Stimulated activated naive CD8-positive, alpha-beta T cell treated with anti-CD3 and anti-CD28 coated beads, Interleukin-15, amount 100 ng/mL, for 72 hours (primary cell): ENCODE measurements at places on chromosomes 5 and 9.

DNA sequence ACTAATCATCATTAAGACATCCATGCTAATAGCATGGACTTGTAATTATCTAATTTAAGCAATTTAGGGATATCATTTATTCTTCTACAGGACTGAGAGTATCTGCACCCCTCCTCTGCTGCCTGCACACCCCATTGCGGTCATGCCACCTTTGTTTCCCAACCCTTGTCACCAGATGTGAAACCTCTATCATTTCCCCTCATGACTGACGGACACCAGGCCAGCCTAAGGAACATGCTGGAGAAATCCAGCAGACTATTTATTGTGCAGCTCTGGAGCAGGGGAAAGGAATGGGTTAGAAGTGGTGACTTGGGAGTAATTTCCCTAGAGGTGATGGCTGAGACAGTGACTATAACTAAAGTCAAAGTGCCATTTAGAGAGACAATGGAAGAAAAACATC lies 40.7 kb downstream of the UGCG start:
- DNase-seq, result no peak

DNA sequence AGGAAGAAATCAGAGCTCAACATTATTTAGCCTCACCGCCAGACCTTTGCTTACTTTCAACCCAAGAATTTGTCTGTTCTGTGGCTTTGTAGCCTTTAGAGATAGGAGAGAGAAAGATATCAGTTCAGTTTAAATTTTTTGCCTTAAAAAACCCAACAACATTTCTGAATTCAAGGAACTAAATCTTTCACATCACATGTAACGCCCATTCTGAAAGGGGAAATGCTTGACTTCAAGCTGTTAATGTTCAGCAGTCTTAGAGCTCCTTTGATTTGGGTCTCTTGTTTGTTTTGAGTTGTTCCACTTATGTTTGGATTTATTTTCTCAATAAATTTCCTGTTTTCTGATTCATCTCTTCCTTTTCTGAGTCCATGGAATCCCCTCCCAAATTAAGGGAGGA lies 294.5 kb downstream of the ARHGAP26 start:
- no peak for DNase-seq

DNA sequence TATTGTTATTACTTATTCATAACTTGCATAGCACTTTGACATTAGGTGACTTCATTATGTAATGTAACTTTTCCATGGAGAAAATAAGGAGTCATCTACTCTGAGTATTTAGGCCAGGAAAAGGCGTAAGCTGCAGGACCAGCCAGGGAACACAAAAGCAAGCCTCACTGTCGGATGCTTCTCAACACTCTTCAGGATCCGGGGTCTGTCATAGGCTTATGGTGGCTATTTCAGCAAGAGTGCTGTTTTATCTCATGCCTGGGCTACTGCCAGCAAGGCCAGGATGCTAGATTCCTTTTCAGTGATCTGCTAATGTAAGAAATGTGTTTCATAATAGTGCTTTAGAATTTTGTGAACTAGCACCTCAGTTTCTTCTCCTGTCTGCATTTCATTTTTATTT lies 162.4 kb downstream of the CHSY3 start:
- DNase-seq, result no peak

GRCh38 chr5:19790829-19791466 lies 197.1 kb downstream of the CDH18 start:
- no peak for DNase-seq

GRCh38 chr5:95272316-95272929 lies 12.5 kb downstream of the MCTP1 start:
- no peak for DNase-seq

DNA sequence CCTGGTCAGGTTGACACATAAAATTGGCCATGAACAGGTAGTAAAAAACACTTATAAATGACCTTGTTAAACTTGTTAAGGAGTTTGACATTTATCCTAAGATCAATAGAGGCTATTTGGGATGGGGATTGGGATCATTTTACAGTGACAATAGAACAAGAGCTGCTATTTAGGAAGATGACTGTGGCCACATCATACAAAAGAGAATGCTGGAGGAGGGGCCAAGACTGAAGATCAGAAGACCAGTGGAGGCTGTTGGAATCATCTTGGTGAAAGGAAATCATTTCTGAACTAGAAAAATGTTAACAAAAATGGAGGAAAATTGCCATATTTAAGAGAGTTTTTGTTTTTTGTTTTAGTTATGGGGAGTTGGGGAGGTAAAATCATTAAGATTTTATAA lies 304.8 kb upstream of the TLE4 start:
- no peak for DNase-seq

DNA sequence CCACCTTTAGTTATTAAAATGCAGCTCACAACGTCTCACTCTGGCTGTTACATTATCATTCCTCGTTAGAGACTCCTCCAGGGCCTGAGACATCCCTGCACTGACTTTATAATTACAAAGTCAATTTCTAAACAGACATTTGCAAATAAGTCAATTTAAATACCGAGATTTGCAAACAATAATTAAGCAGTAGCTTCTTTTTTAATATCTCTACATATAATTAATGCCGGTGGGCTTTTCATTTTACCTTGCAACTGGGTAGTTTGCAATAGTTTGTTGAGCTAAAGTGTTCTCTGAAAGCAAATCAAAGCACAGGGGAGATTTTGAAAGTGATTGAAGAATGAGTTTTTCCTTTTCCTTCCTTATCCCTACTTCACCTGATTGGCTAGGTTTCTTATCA lies 154.4 kb downstream of the TLR4 start:
- no peak for DNase-seq

- no peak for DNase-seq
These were observed 288.0 kb downstream of the IZUMO3 start for GRCh38 chr9:24257726-24258125.

DNA sequence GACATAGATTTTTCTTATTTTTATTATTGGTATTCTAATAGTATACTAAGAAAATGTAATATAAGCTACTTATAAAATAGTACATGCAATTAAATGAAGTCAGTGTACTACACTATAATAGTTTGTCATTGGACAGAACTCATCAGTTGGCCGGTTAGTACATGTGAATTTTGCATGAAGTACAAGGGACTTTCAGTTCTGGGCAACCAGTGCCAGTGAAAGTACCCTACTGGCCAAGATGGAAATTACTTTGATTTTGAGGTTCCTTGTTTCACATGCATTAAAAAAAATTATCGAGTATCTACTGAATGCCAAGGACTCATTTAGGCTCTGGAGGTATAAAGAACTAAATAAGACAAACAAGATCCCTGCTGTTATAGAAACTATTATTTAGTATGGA lies 213.4 kb upstream of the ELL2 start:
- no peak for DNase-seq

DNA sequence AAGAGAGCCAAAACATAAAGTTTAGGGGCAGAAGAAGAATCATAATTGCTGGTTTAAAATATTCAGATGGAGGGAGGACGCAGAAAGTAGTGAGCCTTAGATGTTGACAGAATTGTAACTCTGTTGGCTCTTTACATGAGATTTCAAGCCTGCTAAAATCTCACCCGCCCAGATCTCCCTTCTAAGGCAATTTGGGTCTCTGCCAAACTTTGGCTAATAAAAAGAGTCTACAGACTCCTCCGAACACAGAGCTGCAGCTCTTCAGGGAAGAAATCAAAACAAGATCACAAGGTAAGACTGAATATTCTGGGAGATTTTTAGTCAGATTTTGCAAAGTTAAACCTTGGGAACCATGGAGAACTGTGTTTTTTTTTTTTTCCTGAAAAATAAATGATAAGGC lies at the start of gene IL33:
Gene IL33, plus strand, starts transcription at position 246 of the 400 bp plus-strand sequence. CDS start 25,888 bp downstream, outside the sequence.
- DNase-seq, result no peak

DNA sequence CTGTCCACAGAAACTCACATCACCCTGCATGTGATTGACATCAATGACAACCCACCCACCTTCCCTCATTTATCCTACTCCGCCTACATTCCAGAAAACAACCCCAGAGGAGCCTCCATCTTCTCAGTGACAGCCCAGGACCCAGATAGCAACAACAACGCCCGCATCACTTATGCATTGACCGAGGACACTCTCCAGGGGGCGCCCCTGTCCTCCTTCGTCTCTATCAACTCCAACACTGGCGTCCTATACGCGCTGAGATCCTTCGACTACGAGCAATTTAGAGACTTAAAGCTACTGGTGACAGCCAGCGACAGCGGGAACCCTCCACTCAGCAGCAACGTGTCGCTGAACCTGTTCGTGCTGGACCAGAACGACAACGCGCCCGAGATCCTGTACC lies 1.7 kb downstream of the PCDHGA3 start:
- DNase-seq, result no peak

- DNase-seq, result no peak
These were observed 16.7 kb upstream of the IQGAP2 start for GRCh38 chr5:76386360-76386759.

GRCh38 chr5:135497971-135498636 lies 37.7 kb downstream of the NEUROG1 start:
- no peak for DNase-seq

- no peak for DNase-seq
These were observed 182.7 kb downstream of the PBX3 start for GRCh38 chr9:125929846-125930245.

GRCh38 chr9:34098307-34098706 lies 28.2 kb downstream of the DCAF12 start:
- DNase-seq, result no peak

GRCh38 chr5:119476341-119476740 lies 24.0 kb downstream of the HSD17B4 start:
- no peak for DNase-seq

- no peak for DNase-seq
These were observed 154.3 kb downstream of the NFIB start for GRCh38 chr9:14159440-14160216.

DNA sequence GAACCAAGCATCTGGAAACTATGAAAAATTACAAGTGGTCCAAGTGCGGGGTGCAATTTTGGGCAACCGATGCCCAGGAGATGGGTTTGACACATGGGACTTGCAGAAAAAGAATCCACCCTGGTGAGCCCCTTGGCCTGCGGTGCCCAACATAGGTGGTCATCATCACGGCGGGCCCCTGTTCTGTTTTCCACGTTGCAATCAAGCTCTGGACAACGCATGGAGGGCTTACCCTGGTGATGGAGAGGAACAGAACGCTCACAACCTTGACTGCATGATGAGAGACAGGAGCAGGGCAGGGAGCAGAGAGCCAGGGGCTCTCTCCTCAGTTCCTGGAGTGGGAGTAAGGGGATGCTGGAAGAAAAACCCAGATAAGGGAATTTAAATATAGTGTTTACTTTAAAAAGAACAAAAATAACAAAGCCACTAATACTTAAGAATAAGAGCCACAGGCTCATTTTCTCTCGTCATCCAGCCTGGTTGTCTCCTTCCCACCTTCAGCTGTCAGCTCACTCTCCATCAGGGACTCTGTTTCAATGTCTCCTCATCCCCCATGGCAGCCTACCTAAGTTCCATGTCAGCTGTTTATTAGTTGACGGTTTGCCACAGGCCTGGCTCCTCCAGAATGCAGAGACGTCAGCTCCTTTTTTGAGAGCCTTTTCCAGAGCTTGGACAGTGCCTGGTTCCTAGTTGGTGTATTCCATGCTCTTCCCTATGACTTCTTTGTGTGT lies 172.1 kb downstream of the GADD45G start:
- no peak for DNase-seq

DNA sequence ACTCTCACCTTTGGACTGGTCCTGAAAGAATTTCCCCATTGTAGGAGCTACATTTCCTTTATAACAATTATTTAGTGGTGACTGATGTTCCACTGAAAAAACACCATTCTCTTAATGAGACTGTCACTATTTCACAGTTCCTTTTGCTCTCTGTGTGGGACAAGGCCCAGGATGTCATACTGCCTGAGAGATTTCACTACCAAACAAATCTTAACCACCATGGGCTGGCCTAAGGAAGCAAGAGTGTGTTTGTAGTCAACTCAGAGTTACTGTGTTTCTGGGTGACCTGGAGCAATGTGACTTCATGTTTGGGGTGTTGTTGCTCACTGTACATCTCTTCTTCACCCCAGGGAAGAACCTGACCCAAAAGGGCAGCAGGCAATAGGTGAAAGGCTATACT lies 50.1 kb upstream of the ZNF608 start:
- no peak for DNase-seq

GRCh38 chr9:109329638-109330258 lies 8.9 kb upstream of the EPB41L4B start:
- no peak for DNase-seq

GRCh38 chr5:75496026-75496425 lies 15.4 kb downstream of the CERT1 start:
- DNase-seq, result no peak

GRCh38 chr5:92912283-92912682 lies 668.7 kb downstream of the NR2F1-AS1 start:
- no peak for DNase-seq

DNA sequence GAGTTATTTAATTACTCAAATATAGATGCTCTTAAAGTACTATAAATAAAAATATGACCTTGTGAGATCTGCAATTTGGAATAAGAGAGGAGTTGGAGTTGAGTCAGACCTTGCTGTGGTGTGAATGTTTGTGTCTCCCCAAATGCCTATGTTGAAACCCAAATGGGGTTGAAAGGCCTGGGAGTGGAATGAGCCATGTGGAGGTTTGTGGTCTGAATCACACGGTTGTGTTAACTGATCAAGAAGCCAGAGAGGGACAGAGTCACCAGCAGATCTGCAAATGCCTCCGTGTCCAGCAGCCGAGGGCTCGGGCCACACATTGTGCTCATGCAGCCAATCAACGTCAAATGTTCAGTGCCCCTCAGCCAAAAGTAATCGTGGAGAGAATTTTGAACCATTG lies 404.4 kb downstream of the ICE1 start:
- DNase-seq, result no peak

GRCh38 chr9:92147852-92148180 lies 32.6 kb upstream of the SPTLC1 start:
- DNase-seq, result no peak

GRCh38 chr5:169921384-169921783 lies 58.9 kb downstream of the INSYN2B start:
- no peak for DNase-seq

DNA sequence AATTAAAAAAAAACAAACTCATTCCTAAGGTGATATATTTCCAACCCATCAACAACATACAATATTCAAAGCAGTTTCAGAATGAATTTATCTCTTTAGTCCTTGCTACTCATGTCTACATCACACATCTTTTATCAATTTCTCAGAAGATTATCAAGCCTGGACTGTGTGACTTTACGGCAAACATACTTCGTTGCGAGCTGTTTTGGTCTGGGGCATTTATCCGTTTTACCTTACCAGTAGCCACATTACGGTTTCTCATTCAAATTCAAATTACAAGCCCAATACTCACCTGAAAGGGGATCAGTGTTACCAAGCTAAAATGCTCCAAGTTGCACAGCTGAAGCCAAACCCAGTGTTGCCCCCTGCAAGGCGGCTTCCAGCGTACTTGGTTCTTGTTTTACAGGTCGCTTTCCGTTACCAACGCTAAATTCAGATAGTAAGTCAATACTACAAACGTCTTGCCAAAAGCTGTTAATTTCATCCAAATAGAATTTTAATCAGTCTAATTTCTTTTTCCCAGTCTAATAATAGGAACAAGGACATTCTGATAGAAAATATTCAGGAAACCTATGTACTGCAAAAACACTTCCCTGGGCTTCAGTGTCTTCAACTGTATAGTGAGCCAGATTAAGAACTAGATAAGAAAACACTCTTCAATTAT lies 1.8 kb downstream of the HNRNPH1 start:
- DNase-seq, result no peak

- no peak for DNase-seq
These were observed 3.9 kb downstream of the MAP3K1 start for GRCh38 chr5:56819060-56819881.

- no peak for DNase-seq
These were observed 117.2 kb upstream of the CACNA1B start for GRCh38 chr9:137760426-137760825.

GRCh38 chr5:135140446-135141204 lies 106.6 kb upstream of the PITX1 start:
- DNase-seq, result no peak
